ENCODE measurements at places on chromosomes 6 and 20.

GRCh38 chr6:113359155-113360140 is 497.7 kb upstream of the MARCKS start:
- no peak overlapping the region for H3K27ac ChIP-seq
- H3K27me3 ChIP-seq, result no peaks in the 10 kb centered on the region
- H3K36me3 ChIP-seq, result no peaks in the 10 kb centered on the region
- H3K4me1 ChIP-seq, result no peaks in the 10 kb centered on the region

DNA sequence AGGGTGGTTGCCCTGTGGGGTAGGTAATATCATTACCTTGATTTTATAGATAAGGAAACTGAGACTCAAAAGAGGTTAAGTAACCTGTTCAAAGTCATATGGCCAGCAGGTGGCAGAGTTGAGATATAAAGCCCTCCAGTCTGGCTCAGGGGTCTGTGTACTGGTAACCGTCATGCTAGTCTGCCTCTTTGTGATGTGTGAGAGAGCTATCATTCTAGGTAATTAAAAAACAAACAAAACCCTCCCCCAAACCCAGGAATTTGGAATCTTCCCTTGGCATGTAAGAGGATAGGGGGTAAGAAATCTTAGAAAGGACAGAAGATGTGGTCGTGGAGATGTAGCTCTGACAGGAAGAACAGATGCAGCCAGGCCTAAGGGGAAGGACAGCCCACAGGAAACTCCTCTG is 206.0 kb downstream of the CDC5L start:
- H3K27ac ChIP-seq, result peak overlapping the region; percentile 52
- no peaks in the 10 kb centered on the region for H3K36me3 ChIP-seq
- no peak overlapping the region for H3K4me3 ChIP-seq
- DNase-seq, result peak; percentile 40
- H3K27me3 ChIP-seq, result peaks cover 49% of the 10 kb centered on the region

DNA sequence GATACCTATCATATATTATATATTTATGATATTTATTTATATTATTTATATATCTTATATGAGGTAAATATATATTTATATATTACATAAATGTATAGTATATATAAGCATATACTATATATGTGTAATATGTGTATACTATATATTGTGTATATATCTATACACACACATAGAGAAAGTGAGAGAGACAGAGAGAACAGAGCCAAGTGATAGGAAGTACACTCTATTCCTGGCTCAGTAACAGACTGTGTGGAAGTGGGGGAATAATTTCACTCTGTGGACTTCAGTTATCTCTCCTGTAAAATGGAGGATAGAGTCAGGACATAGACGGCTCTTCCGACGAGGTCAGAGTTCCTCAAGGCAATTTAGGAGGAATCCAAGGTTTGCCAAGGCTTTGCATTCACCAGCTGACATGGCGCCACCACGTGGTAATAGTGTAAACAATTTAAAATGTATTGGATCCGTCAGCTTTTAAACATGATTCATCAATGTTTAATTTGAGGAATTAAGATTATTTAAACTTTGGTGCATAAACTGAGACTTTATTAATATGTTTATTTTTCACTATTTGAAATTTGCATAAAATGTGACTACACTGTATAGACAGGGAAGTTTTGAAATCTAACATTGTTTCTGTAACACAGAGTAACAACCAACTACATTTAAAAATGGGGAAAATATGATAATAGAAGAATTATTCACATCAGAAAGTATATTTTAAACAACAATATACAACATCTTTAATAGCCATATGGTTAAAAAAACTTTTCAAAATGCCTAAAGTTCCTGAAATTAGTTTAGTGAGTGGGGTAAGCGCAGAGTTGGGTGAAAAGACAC is 75.4 kb upstream of the TMEM244 start:
- no peak overlapping the region for H3K4me3 ChIP-seq
- H3K27me3 ChIP-seq, result peaks cover 33% of the 10 kb centered on the region
- H3K4me1 ChIP-seq, result peaks cover 3% of the 10 kb centered on the region
- H3K36me3 ChIP-seq, result no peaks in the 10 kb centered on the region

DNA sequence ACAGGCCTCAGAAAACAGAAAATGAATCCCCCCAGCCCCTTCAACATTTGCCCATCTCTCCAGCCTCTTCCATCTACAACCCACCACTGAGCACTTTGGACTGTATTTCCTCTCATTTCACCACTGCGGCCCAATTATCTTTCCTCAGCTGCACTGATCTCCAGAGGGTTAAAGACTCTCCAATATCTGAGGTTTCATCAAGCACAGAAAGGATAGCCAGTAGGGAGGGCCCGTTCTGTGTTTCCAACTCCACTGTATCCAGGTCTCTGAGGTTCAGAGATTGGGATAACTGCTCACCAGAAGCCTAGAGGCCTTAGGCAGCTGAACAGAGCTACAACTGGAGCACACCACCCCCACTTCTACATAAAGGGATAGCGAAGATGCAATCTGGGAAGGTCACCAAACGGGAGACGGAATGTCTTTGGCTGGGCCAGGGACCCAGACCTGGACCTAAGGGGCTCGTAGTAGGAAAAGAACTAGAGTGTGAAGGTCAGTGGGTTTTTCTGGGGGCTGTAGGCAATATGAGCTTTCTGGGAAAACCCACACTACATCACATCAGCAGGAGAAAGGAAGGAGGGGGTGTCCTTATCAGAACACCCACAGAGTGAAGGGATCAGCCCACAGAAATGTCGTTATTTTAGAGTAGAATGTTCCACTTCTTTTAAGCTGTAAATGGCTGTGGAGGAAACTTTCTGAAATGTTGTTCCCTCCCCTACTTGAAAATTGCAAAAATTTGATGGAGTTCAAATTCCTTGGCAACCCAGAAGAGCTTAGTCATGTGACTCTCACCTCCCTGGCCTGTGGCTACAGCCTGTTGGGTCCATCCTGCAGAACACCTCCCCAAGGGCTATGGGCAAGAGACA is 7.3 kb downstream of the KCNK5 start:
- H3K36me3 ChIP-seq, result peaks cover 2% of the 10 kb centered on the region
- no peak overlapping the region for H3K27ac ChIP-seq
- no peak for DNase-seq
- H3K27me3 ChIP-seq, result peaks cover under 1% of the 10 kb centered on the region

DNA sequence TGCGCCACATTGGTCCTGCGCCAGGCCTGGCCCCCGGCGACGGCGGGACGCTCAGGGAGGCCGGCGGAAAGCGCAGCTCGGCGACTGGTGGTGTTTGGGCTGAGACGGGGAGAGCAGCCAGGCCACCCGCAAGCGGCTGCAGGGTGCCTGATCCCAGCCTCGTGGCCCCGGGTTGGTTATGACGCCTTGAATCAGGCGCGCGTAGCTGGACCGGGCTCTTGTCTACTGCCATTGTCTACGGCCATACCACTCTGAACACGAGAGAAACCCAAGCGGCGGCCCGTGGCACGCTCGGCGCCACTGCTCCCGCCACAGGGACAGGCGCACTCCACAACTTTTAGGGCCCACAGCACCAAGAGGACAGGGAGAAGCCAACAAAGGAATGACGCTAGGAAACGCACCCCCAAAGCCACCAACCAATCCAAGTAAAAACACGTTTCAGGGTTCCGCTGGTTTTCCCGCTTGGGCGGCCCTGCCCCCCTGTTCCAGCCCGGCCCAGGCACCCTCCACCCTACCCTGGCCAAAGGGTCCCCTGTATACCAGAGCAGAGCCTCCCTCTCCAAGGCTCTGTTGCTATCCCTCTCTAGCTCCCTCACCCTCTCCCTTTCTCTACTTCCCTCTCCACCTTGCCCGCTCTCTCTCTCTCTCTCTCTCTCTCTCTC is 1849.3 kb upstream of the DEFB115 start:
- no peak overlapping the region for H3K27ac ChIP-seq
- no peak overlapping the region for H3K4me3 ChIP-seq
- no peak for DNase-seq
- peaks cover 33% of the 10 kb centered on the region for H3K27me3 ChIP-seq

DNA sequence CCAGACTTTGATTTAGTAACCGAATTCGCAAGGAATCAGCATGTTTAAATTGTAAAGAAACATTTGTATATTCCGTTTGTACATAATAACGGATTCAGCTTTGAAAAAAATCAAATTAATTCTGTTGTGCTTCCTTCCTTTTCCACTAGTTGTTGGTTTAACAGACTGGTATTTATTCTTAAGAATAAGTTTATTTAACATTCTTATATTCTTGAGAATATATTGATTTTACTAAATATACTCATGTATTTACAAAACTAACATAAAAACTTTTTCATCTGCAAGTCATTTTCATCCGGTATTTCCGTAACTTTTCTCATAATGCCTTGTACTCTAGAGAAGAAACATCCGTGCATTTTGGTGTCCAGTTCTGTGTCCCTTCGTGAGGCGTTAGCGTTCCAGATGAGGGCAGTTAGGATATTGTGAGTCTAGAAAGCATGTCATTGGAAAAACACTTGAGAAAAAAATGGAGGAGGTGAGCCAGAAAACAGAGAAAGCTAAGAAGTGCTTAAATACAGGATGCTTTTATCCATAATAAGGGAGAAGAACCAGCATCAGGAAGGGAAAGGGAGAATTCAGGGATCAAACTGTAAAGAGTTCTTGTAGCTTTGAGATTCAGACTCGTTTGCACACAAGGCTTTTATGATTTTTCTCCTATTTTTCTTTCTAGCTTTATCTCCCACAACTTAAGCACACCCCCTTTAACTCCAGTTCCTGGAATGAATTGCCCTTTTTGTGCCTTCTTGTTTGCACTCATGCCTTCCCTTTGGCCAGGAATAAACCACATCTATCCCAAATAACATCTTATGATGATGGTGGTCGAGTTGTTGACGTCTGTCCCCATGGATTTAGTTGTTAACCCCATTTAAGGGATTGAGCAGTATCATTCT is 1.8 kb downstream of the WRNIP1 start:
- H3K4me3 ChIP-seq, result peak overlapping the region; percentile 89
- H3K4me1 ChIP-seq, result peaks cover 47% of the 10 kb centered on the region
- H3K36me3 ChIP-seq, result peaks cover 46% of the 10 kb centered on the region
- DNase-seq, result no peak

DNA sequence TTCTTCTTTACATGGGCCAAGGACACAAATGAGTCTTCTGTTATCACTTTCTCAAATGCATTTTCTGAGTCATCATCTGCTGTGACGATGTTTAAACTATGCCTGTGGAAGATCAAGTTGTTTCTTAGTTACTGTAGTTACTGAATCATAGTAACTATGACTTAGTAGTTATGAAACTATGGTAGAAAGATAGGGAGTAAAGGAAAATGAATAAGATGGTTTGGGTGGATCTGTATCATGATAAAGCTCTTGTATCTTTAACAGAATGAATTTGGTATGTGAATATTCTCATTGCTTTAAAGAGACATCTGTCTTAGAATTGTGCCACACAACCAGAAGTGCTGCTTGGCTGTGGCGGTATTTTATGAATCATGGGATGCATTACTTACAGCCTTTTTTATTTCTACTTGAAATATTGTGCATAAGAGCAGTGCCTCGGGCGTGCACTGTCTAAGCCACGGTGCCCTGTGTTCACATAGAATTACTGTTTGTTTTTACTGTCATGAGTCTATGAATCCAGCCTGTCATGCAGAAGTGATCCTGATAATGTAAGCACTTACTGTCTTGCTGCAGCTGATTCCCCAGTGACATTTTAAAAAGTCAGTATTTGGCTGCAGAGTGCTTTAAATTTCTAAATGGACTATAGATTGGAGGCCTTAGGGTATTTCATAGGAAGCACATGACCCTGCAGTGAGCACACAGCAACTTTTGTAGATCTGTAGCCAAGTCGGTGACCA is 215.2 kb downstream of the TMEM242 start:
- peaks cover 9% of the 10 kb centered on the region for H3K36me3 ChIP-seq
- DNase-seq, result no peak
- H3K4me1 ChIP-seq, result peaks cover 18% of the 10 kb centered on the region
- peak overlapping the region; percentile 16 for H3K27ac ChIP-seq
- no peak overlapping the region for H3K4me3 ChIP-seq

DNA sequence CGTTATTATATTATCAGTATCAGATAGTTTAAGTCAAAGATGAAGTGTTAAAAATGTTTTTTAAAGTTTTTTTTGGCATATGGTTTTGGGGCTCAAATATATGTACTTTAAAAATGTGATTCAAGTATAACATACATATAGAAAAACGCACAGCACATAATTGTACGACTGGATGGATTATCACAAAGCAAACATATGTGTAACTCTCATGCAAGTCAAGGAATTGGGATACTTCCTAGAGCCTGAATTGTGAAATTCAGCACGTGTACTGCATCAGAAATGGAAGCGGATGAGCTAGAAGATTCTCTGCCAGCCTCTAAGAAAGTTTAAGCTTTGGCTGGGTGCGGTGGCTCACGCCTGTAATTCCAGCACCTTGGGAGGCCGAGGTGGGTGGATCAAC is 340.9 kb downstream of the PRL start:
- no peaks in the 10 kb centered on the region for H3K36me3 ChIP-seq
- no peaks in the 10 kb centered on the region for H3K4me1 ChIP-seq

- H3K36me3 ChIP-seq, result peaks cover 3% of the 10 kb centered on the region
- H3K4me3 ChIP-seq, result no peak overlapping the region
- no peak for DNase-seq
- peaks cover 26% of the 10 kb centered on the region for H3K27me3 ChIP-seq
- no peaks in the 10 kb centered on the region for H3K4me1 ChIP-seq
Measured at GRCh38 chr20:19858466-19859371, 100.7 kb downstream of the RIN2 start.

GRCh38 chr6:151436300-151436699 is 15.6 kb downstream of the RMND1 start:
- no peak for DNase-seq
- peaks cover 6% of the 10 kb centered on the region for H3K36me3 ChIP-seq
- peaks cover 5% of the 10 kb centered on the region for H3K4me1 ChIP-seq
- H3K27me3 ChIP-seq, result no peaks in the 10 kb centered on the region

DNA sequence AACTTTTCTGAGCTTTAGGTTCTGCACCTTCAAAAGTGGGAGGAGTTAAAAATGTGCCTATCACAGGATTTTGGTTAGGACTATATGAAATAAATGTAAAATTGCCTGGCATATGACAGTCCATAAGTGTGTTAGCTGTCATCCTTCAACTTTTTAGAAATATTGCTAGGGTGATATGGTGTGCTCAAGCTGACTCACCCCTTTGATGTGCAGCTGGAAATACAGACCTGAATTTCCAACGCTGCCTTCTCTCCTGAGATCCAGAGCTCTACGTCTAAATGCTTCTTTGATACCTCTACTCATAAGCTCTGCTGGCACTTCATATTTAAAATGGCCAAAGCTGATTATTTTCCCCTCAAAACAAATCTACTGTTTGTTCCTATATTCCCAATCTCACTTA is 2.7 kb downstream of the SLC35B3 start:
- peaks cover 19% of the 10 kb centered on the region for H3K4me1 ChIP-seq
- peaks cover 15% of the 10 kb centered on the region for H3K36me3 ChIP-seq
- H3K4me3 ChIP-seq, result no peak overlapping the region
- no peaks in the 10 kb centered on the region for H3K27me3 ChIP-seq

GRCh38 chr6:151036869-151037680 is 171.6 kb downstream of the MTHFD1L start:
- H3K27ac ChIP-seq, result no peak overlapping the region
- H3K27me3 ChIP-seq, result no peaks in the 10 kb centered on the region
- DNase-seq, result no peak
- H3K36me3 ChIP-seq, result no peaks in the 10 kb centered on the region
- no peak overlapping the region for H3K4me3 ChIP-seq
- no peaks in the 10 kb centered on the region for H3K4me1 ChIP-seq

- no peak overlapping the region for H3K27ac ChIP-seq
- no peak overlapping the region for H3K4me3 ChIP-seq
- peaks cover 2% of the 10 kb centered on the region for H3K36me3 ChIP-seq
- no peaks in the 10 kb centered on the region for H3K27me3 ChIP-seq
Measured at GRCh38 chr6:1716868-1717267, 107.2 kb downstream of the FOXC1 start.

GRCh38 chr20:51420111-51420510 is 122.4 kb downstream of the NFATC2 start:
- no peak for DNase-seq
- peaks cover 61% of the 10 kb centered on the region for H3K4me1 ChIP-seq
- no peaks in the 10 kb centered on the region for H3K27me3 ChIP-seq
- no peak overlapping the region for H3K4me3 ChIP-seq
- peaks cover 32% of the 10 kb centered on the region for H3K36me3 ChIP-seq
- peak overlapping the region; percentile 88 for H3K27ac ChIP-seq

GRCh38 chr6:53583451-53583850 is 38.5 kb upstream of the GCLC start:
- H3K27ac ChIP-seq, result no peak overlapping the region
- DNase-seq, result no peak

Measured in effector memory CD8-positive, alpha-beta T cell (primary cell).